Cardiac muscle cell (in vitro differentiated cells and primary cell): ENCODE measurements at places on chromosomes 2 and 18. TPM values are rescaled to one million over a fixed set of nuclear protein-coding genes. Genes with fewer than 3 reads are reported as not detected.

SLC9A2 gene
- 0.18 and 0.39 TPM in 2 replicates for total RNA-seq

DNAJC5G gene
- total RNA-seq: 3.6 and 14.1 TPM in 2 replicates

TFPI gene
- 6.6 and 9.3 TPM in 2 replicates for total RNA-seq

DNA sequence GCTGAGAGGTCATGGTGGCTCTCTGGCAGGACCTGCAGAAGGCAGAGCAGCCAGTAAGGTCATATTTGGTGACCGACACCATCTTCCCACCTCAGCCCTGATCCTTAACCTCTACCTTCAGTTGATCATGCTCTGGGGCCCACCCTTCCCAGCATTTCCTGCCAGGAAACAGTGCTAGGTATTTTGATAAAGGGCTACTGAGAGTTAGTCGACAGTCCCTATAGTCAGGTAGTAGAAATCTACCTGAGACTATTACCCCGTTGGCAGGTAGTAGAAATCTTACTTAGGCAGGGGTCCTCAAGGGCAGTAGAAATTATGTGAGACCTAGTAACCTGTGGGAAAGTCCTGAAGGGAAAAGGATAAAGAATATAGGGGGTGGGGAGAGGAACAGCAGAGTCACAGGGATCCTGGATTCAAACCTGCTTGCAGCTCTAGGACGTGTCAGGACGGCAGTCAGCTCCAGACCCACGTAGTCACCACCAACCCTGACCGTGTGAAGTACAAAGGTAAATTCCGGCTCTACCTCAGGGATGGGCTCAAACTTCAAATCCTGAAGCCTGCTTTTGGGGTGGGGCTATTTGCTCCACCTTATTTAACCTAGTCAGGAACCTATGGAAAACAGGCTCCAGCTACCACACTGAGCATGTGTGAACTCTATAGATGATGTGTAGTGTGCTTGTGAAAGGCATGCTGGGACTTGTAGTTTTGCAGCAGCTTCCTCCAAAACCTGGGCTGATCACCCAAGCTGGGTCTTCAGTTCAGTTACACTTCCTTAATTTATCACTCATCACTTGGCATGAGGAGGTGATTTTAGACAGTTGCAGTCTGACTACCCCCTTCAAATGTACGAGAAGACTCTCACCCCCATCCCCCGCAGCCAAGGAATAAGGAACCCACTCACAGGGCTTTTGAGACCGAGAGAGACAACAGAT is at the start of gene DQX1:
Gene DQX1, minus strand, starts transcription at position 515 of the 932 bp plus-strand sequence. Its CDS starts 502 bp downstream, at position 13.
- peaks cover 34% of the 10 kb centered on the region for H3K27me3 ChIP-seq
- peaks cover 9% of the 10 kb centered on the region for H3K4me1 ChIP-seq
- peaks cover 10% of the 10 kb centered on the region for H3K36me3 ChIP-seq
- no peak within 1 kb of the TSS for H3K4me3 ChIP-seq
- H3K27ac ChIP-seq: no peak within 1 kb of the TSS
- no peak for DNase-seq

DNA sequence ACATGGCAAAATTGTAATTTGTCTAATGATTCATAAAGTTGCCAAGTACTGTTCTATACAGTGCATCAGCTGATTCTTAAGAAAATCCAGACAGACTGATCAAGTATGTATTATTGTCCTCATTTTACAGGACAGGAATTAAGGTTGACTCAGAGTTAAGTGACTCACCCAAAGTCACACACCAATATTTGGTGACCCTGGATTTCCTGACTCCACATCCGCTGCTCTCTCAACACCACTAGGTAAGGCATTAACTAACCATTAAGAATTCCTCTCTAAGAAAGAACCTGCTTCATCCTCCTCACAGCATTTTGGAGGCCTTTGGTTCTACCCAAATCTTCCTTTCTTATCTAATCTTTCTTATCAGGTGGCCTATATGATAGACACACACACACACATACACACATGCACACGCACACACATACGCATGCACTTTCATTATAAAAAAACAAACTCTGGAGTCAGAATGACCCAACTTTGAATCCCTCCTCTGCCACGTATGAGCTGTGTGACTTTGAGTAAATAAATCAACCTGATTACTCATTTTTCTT is 150.8 kb downstream of the ANKRD44 start:
- no peaks in the 10 kb centered on the region for H3K4me1 ChIP-seq
- H3K27me3 ChIP-seq: no peaks in the 10 kb centered on the region
- H3K27ac ChIP-seq: no peak overlapping the region
- no peak overlapping the region for H3K4me3 ChIP-seq

DNA sequence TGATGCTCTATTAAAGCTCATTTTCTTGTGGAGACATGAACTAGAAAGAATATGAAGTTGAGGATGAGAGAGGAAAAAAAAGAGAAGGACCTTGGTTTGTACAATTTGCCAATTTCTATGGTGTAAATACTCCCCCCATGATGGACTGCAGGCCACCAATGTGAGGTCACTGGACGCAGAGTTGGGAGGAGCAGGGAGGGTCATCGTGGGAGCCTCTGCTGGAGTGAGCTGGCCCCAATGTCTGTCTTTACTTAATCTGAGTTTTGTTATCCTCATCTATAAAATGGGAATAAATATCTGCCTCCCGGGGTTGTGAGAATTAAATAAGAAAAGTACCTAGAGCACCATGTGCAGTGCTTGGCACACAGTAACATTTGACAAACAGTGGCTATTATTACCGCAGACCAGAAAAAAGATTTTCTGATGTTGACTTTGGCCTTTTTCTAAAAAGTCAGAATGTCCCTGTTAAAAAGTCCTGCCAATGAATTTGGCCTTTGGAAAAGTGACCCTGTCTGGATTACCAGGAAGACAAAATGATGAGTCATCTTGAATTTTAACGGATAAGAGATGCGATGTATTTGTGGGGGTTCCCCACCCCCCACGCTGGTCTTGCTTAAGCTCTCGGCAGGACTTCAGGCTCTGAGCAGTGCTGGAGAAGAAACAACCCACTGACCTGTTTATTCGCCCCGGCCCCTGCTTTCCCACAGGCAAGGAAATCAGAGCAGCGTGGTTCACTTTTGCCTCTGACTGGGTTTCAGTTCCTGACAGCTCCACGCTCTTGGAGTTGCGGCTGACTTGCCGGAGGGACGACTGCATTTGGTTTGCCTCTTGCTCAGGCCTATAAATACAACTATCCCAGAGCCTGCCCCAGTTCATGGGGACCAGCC is 50.3 kb upstream of the FOSL2 start:
- no peaks in the 10 kb centered on the region for H3K27me3 ChIP-seq
- no peak overlapping the region for H3K4me3 ChIP-seq
- peaks cover 3% of the 10 kb centered on the region for H3K4me1 ChIP-seq
- H3K36me3 ChIP-seq: no peaks in the 10 kb centered on the region
- no peak overlapping the region for H3K27ac ChIP-seq
- peak; percentile 32 for DNase-seq

GRCh38 chr18:75226956-75227316 is 16.3 kb downstream of the TSHZ1 start:
- no peak overlapping the region for H3K4me3 ChIP-seq
- no peaks in the 10 kb centered on the region for H3K27me3 ChIP-seq
- no peaks in the 10 kb centered on the region for H3K36me3 ChIP-seq
- no peak for DNase-seq
- peak overlapping the region; percentile 92 for H3K27ac ChIP-seq

- H3K4me3 ChIP-seq: no peak overlapping the region
- H3K36me3 ChIP-seq: no peaks in the 10 kb centered on the region
- DNase-seq: no peak
- no peaks in the 10 kb centered on the region for H3K27me3 ChIP-seq
Measured at GRCh38 chr2:191453761-191454160, 208.6 kb downstream of the MYO1B start.
